ENCODE measurements at places on chromosomes 3 and 15.
A peak's percentile ranks its signal among the peaks of the same experiment; 100 is the strongest.

DNA sequence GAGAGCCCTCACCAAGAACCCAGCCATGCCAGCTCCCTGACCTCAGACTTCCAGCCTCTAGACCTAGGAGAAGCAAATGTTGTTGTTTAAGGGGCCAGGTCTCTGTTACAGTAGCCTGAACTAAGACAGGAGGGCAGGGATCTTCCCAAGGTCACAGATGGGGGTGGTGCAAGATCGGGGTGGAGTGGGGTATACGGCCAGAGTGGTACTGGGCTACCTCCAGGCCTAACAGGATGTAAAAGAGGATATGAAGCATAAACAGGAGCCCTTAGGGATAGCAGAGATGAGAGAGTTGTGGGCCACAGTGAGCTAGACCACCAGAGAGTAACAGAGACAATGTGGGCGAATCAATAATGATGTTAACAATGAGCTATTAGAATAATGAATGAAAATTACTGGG lies 82.9 kb downstream of the TOP2B start:
- DNase-seq, result no peak

- no peak for DNase-seq
Observed at GRCh38 chr3:113161661-113162060, 49.7 kb upstream of the BOC start.

GRCh38 chr15:38228618-38229017 lies 24.0 kb upstream of the SPRED1 start:
- DNase-seq, result no peak

DNA sequence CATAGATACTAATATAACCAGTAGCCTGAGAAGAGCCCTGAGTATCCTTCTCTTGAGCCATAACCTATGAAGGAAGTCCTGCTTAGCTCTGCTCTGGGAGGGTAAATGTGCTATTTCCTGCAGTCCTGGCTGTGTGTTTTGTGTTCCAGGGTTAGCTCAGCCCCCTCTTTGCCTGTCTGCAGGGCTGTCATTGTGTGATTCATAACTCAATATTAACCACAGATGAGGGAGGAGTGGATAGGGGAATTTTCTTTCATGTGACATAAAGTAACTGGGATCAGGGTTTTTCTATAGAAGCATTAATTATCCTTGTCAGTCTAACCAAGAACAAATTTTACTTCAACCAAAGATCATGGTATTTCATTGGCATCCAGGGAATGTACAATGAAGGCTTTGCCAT lies 183.3 kb upstream of the ZBTB20 start:
- DNase-seq, result no peak

- DNase-seq, result no peak
Observed at GRCh38 chr3:14976317-14976716, 28.9 kb downstream of the NR2C2 start.

DNA sequence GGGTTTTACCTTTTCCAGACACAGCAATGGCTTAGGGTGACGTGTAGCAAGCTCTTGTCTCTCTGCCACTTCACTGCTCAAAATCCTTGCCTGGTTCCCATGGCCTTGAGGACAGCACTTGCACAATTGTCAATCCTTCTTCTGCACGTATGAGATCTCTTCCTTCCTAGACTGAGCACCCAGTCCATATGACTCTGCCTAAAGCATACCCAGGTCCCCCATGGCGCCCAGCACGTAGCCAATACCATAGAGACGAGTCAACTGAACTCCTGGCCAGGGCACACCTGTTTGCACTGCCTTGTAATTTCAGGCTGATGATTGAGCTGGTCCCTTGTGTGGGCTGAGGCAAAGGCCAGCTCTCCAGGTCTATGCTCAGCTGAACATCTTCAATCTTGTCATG lies 23.3 kb downstream of the SCN5A start:
- DNase-seq, result no peak

GRCh38 chr3:69292185-69292584 lies 93.7 kb downstream of the FRMD4B start:
- no peak for DNase-seq

DNA sequence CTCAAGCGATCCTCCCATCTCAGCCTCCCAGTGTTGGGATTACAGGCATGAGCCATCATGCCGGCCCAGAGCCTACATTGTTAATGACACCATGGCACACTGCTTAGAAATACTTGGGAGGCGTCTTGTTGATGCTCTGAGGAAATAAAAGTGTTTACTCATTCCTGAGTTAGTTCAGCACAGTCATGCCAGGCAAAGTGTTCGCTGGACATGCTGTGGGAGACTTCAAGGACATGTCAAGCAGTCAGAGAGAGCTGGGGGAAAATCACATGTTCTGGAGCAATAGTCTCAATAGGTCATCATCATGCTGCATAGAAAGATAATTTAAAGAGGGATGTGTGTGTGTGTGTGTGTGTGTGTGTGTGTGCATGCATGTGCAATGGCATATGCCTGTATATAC lies 37.5 kb downstream of the TTC23 start:
- DNase-seq, result no peak

DNA sequence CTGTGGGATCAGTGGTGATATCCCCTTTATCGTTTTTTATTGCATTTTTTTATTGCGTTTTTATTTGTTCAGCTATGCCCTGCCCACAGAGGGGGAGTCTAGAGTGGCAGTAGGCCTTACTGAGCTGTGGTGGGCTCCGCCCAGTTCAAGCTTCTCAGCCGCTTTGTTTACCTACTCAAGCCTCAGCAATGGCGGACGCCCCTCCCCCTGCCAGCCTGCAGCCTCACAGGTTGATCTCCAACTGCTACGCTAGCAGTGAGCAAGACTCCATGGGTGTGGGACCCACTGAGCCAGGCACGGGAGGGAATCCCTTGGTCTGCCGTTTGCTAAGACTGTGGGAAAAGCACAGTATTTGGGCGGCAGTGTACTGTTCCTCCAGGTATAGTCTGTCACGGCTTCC lies 500.6 kb upstream of the MCTP2 start:
- no peak for DNase-seq

DNA sequence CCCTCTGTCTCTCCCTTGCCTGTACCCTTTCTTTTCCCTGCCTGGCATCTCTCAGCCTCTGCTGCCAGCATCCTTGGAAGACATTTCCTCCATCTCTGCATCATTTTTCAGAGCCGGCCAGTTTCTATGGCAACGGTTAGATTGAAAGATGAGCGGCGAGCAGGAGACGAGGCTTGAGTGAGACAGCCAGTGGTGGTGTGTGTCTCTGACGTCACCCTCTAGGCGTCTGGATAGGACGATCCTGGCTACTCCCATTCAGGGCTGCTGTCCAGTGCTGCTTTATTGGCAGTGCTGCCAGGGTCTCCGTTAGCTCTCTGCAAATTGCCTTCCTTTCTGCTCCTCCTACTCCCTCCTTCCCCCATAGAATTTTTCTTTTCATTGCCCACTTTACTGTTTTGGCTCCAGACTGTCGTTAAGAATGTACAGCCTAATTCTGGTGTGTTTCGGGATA lies 57.9 kb downstream of the TRAK1 start:
- DNase-seq, result peak; percentile 72

- DNase-seq, result no peak
Observed at GRCh38 chr3:83715307-83715706, 1243.5 kb upstream of the CADM2 start.

DNA sequence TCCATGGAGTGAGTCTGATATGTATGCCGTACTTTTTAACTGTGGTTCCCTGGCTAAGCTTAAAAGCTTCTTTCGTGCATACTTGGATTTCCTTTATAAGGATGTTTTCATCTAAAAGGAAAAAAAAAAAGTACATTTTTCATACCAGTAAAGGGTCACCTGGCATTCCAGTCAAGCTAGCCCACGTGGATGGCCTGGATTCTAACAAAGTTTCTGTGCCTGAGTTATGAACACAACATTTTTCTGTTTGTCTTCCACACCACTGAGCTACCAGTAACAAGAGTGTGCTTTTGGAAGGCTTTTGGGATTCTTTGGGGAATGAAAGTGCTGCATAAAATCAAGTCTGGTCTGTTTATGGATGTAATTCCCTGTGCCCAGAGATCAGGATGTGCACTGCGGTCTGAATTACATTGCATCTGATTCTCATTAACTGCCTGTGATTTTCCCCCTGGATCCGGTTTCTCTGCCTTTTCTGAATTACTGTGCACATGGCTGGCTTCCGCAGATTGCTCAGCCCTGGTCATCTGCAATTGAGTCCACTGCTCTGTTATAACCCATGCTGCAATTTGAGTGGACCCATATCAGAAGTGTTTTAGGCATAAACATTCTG lies 38.2 kb upstream of the MAGI1 start:
- DNase-seq, result no peak

- no peak for DNase-seq
Observed at GRCh38 chr15:58070801-58071418, 5.4 kb upstream of the ALDH1A2 start.

DNA sequence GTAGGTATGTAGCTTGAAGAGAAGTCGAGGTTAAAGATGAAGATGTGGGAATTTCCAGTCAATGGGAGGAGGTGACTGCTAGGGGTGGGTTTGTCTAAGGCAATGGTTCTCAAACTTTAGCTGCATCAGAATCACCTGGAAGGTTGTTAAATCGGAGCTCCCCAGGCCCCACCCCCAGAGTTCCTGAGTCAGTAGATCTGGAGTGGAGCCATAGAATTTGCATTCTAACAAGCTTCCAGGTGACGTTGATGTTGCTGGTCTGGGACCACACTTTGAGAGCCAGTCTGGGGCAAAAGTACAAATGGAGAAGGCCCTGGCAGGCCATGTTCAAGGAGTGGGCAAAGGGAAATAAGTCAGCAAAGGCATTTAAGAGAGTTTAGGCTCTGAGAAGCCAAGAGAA lies 69.1 kb downstream of the CMTM8 start:
- DNase-seq, result no peak

GRCh38 chr3:135632556-135633065 lies 332.9 kb upstream of the PPP2R3A start:
- no peak for DNase-seq

DNA sequence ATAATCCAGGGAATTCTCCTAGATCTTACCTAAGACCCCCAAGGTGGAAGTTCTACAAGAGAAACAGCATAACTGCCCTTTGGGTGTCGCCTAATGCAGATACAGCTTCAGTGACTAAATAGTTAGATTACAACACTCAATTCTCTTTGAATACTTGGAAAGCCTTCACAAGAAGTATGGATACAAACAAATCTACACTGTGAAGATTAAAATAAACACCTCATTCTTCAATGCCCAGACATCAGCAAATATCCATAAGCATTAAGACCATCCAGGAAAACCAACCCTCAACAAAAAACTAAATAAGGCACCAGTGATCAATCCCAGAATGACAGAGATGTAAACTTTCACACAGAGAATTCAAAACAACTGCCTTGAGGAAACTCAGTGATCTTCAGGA lies 963.2 kb downstream of the PLOD2 start:
- no peak for DNase-seq
